ENCODE measurements at places on chromosomes 4 and X.

GRCh38 chr4:13483768-13484121 is 395 bp downstream of the RAB28 start:
- DNase-seq: no peak

DNA sequence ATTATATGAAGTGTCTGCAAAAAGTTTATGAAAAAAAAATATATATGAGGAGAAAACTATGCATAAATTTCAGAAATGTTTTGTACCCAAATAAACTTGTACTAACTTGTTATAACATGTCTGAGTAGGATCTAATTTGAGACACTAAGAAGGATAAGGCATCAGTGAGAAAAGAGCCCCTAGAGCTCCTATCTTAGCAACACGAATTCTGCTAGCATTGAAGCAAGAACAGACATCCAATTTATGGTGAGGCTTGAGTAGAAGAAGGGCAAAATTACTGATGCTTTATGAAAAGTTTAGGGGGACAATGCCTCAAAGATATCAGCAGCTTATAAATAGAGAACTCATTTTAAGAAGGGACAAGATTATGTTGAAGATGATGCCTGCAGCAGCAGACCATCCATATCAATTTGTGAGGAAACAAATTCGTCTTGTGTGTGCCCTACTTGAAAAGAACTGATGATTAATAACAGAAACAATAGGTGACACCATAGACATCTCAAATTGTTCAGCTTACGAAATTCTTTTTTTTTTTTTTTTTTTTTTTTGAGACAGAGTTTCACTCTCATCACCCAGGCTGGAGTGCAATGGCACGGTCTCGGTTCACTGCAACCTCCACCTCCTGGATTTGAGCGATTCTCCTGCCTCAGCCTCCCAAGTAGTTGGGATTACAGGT is 35.7 kb upstream of the ADAM29 start:
- DNase-seq: no peak

GRCh38 chr4:179372746-179373145 is 1930.5 kb upstream of the AGA start:
- DNase-seq: no peak

GRCh38 chr4:81549984-81550383 is 78.3 kb upstream of the RASGEF1B start:
- no peak for DNase-seq

DNA sequence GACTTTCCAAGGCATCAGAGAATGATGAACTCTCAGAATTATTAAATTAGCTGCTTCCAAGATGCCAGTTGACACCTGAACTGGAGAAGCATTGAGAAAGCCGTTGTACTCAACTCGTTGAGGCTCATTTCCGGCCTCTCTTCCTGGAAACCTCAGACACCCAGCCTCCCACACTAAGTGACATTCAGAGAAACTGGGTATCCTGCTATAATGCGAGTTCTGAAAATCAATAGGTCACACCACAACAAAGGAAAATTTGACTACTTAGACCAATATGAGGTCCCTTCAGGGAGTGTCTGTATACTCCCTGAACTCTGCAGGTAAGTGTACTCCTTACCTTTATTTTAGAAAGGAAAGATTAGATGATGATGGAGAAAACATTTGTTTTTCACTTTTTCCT is 51.2 kb downstream of the ENPEP start:
- DNase-seq: no peak
